ENCODE measurements at places on chromosomes 13 and 19.

GRCh38 chr19:7916103-7916954 is 1.7 kb downstream of the TGFBR3L start:
- DNase-seq: no peak

DNA sequence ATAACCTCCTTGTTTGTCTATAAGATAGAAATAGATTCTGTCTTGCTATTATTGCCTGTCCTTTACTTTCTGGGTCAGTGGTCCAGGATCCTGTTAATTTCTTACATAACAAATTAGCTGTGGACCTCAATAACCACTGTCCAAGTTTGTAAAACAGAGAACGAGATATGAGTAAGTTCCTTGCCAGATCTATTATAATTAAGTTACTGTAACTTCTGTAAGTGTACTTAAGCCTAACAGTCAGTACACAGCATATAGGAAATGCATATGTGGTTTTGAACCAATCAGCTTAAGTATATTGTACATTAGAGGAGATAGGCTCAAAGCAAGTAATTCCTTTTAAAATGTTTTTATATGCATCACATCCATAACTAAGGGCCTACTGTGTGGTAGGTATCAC is 34.9 kb downstream of the HTR2A start:
- no peak for DNase-seq

DNA sequence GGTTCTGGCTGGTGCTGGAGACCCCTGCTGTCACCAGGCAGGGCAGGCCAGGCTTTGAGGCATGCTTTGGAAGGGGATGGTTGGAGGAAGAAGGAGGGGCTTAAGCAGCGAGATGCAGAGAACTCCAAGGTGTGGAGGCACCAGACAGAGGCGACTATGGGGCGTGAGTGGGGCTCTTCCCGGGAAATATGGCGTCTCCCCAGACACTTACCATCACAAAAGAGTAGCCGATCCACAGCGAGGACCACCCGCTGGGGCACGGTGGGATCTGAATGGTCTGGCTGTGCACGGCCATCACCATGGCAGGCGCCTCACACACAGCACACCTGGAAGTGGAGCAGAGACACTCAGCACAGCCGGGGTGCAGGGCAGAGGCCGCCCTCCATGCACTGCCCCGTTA is 151.9 kb downstream of the COL4A1 start:
- no peak for DNase-seq

GRCh38 chr13:70541451-70541850 is 433.2 kb upstream of the KLHL1 start:
- no peak for DNase-seq

DNA sequence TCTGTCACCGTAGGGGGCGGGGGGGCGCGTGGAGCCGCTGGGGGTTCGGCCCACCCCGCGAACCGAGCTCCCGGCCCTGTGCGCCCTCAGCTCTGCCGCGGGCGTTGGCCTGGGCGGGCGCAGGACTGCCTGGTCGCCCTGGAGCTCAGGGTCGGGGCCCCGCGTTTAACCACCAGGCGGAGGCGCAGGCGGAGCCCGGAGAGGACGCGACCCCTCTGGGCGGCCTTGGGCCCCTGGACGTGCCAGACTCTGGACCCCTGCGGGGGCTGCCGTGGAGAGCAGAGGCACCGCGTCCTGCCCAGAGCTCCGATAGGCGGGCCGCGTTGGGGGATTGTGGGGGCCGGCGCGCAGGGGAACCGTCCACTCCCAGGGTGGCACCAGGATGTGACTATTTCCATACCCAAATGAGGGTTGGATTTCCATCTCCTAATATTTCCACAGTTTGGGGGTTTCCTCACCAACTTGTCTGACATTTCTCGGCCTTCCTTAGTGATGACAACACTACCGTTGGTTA is 13.0 kb upstream of the USP29 start:
- DNase-seq: no peak

DNA sequence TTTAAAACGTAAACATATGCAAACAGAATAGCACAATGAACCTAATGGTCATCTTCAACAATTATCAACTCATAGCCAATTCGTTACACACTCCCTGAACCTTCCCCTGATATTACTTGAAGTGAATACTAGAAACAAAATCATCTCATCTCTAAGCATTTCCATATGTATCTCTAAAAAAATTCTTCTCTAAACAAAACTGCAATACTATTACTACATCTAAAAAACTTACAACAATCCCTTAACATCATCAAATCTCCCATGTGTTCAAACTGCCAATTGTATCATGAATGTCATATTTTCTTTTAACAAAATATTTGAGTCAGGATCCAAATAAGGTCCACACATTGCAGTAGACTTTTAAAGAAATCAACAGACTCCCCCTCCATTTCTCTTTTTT is 61.4 kb downstream of the FRY start:
- no peak for DNase-seq

GRCh38 chr13:78334059-78334458 is 269.3 kb downstream of the POU4F1 start:
- DNase-seq: no peak

DNA sequence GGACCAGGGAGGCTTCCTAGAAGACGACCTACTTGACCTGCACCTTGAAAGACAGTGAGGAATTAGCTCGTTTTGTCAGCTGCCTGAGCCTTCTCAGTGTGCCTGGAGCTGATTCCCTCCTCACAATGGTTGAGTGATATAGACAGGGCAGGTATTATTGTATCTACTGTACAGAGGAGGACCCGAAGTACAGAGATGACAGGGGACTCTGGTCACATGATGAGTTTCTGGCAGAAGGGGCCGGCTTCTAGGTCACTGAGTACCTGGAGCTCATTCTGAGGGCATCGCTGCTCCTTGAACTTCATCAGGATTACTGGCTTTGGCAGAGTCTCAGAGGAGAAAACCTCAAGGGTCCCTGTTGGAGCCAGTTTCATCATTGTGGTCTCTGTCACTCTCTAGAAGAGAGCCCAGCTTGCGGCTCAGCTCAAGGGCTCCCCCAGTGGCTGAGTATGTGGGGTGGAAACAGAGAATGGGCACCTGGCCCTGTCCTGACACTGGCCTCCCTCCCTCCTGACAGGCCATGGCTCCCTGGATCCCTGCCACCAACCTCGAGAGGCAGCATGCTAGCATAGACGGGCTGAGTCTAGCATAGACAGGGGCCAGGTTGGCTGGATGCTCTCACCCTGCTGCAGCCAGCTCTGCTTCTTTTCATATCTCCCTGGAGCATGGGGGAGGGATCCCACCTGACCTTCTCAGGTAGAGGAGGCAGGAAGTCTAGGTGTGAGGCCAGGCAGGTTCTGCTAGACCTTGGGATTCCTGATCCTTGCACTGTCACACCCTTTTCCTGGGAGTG is 38.7 kb downstream of the NFIX start:
- no peak for DNase-seq

GRCh38 chr19:50728084-50728737 is 5.0 kb downstream of the CLEC11A start:
- no peak for DNase-seq

DNA sequence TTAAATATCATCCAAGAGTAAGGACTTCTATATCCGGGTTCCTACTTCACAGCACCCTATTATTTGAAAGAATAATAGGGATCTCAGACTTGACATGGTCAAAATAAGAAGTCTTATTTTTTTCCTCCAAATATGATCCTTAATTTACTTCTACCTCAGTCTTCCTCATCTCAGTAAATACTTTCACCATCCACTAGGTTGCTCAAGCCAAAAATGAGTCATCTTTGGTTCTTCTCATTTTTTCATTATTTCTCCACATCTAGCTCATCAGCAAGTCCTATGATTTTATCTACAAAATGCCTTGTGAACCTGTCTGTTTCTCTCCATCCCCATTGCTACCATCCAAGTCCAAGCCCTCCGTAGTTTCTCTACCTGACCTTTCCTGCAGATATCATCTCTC is 121.9 kb upstream of the GJB6 start:
- no peak for DNase-seq

- DNase-seq: no peak
Observed at GRCh38 chr13:42569576-42570344, 4.2 kb upstream of the TNFSF11 start.

DNA sequence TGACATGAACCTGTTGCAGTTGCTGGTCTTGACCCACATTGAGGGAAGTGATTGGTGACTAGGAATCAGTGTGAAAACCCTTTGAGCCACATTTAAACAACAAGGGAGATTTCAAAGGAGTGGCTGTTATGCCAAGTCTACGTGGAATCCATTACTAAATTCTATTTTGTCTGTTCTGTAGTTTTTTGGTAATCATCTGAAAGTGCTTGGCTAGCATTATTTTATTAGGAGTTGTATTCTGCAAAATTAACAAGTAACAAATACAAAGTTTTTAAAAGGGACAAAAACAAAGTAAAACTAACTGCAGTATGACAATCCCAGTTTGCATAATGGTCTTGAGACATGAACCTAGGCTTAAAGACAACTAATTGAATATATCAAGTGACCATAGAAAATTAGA is 14.0 kb upstream of the ZNF780A start:
- DNase-seq: no peak
